Endothelial cell (in vitro differentiated cells): ENCODE measurements at places on chromosomes 11 and 22.
A peak's percentile ranks its signal among the peaks of the same experiment; 100 is the strongest.

- no peak overlapping the region for H3K27ac ChIP-seq
- H3K4me3 ChIP-seq: no peak overlapping the region
- H3K36me3 ChIP-seq: no peaks in the 10 kb centered on the region
- no peak for DNase-seq
These were observed 147.0 kb upstream of the NECTIN1 start for GRCh38 chr11:119875841-119876600.

- peaks cover 5% of the 10 kb centered on the region for H3K4me1 ChIP-seq
- DNase-seq: no peak
- no peak overlapping the region for H3K4me3 ChIP-seq
- no peaks in the 10 kb centered on the region for H3K27me3 ChIP-seq
These were observed 639.3 kb upstream of the KIRREL3 start for GRCh38 chr11:127639916-127640315.

- H3K27ac ChIP-seq: no peak within 1 kb of the TSS
- no peaks in the 10 kb centered on the region for H3K36me3 ChIP-seq
- no peaks in the 10 kb centered on the region for H3K4me1 ChIP-seq
- no peak within 1 kb of the TSS for H3K4me3 ChIP-seq
- DNase-seq: no peak
- H3K27me3 ChIP-seq: no peaks in the 10 kb centered on the region
These were observed at the start of gene DGCR6 for GRCh38 chr22:18905540-18906409. TSS of gene DGCR6 (plus strand) at chr22:18906320. CDS start at chr22:18906375, 55 bp downstream.

- peaks cover 4% of the 10 kb centered on the region for H3K27me3 ChIP-seq
- no peak for DNase-seq
- H3K36me3 ChIP-seq: no peaks in the 10 kb centered on the region
- no peak overlapping the region for H3K4me3 ChIP-seq
These were observed 520.4 kb downstream of the SOX6 start for GRCh38 chr11:15835788-15836411.

DNA sequence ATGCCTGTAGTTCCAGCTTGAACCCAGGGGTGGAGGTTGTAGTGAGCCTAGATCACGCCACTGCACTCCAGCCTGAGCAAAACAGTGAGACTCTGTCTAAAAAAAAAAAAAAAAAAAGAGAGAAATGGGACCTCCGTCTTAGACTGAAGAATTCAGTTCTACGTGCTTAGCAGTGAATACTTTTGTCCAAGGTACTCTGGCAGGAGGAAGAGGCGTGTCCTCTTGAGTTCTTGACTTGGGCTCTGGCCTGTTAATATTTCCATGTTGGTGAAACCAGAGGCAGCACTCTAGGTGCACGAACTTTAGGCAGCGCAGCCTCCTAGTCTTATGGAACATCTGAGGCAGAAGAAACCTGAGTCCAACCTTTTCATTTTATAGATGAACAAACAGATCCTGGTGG, 2.4 kb downstream of the HMBS start:
- H3K36me3 ChIP-seq: peaks cover 10% of the 10 kb centered on the region
- H3K4me3 ChIP-seq: no peak overlapping the region
- H3K27me3 ChIP-seq: peaks cover 4% of the 10 kb centered on the region
- H3K27ac ChIP-seq: no peak overlapping the region
- no peak for DNase-seq

DNA sequence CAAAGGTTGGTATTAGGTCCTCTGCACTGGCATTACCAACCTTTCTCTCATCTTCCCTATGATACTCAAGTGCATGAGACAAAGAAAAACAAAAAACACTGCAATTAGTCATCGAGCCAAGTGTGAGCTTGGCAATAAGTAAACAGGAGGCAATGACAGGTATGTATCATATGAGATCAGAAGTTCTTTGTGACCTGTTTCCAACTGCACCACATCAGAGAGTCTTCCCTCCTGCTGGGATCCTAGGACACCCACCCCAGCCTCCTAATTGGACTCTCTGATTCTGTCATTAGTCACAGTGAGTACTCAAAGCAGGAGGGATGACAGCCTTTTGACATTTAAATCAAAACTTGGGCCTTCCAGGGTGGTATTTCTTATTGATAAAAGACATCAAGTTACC, 7.8 kb upstream of the JAML start:
- no peak overlapping the region for H3K4me3 ChIP-seq
- no peak overlapping the region for H3K27ac ChIP-seq
- H3K36me3 ChIP-seq: peaks cover 13% of the 10 kb centered on the region
- peaks cover 2% of the 10 kb centered on the region for H3K27me3 ChIP-seq
- H3K4me1 ChIP-seq: peaks cover 16% of the 10 kb centered on the region

GRCh38 chr11:91373497-91373896, 851.1 kb upstream of the FAT3 start:
- no peaks in the 10 kb centered on the region for H3K36me3 ChIP-seq
- no peak overlapping the region for H3K4me3 ChIP-seq
- no peaks in the 10 kb centered on the region for H3K4me1 ChIP-seq
- H3K27me3 ChIP-seq: no peaks in the 10 kb centered on the region
- no peak for DNase-seq

DNA sequence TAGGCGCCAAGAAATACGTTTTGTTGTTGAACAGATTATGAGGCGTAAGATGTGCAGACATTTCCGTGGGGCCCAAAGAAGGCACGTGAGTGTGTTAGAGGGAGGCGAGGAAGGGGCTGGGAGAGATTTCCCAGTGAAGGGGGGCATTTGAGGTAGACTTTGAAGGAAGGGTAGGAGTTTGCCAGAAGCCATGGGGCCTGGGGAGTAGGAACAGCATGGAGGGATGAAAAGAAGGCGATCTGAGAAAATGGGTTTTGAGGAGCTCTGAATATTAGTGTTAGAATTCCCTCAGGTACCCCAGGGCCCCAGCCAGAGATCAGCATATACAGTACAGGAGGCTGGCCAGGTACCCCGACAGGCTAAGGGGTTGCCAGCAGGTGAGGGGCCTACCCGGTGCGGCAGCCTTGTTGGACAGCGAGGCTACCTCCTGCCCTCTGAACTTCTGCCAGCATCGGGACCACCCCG, 414 bp upstream of the MIEF1 start:
- H3K4me1 ChIP-seq: peaks cover 20% of the 10 kb centered on the region
- DNase-seq: no peak
- peaks cover 27% of the 10 kb centered on the region for H3K36me3 ChIP-seq
- peak overlapping the region; percentile 13 for H3K27ac ChIP-seq
- H3K27me3 ChIP-seq: peaks cover 8% of the 10 kb centered on the region
- H3K4me3 ChIP-seq: peak overlapping the region; percentile 98

DNA sequence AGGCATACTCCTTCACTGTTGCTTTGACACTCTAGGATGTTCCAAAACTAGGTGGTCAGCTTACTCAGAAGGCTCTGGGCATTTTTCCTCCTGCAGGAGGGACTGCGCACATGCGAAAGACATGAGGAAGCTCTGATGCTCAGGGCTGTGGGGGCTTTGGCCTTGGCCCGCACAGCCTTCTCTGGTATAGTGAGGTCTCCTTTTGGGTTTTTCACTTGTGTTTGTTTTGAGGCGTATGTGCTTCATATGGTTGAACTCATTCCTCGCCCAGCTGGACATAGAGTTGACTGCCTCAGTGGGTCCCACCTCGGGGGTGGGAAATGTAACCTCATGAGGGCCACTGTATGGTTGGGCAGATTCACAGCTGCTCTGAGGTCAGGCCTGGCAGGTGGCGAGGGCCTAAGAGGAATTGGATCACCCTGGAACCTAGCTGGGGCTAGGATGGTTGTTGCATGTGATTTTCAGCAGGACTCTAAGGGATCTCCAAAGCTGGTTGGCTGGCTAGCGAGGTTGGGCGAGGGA, 63.7 kb downstream of the PTPRJ start:
- H3K4me3 ChIP-seq: no peak overlapping the region
- H3K27ac ChIP-seq: no peak overlapping the region
- DNase-seq: no peak
